Dermis blood vessel endothelial cell (primary cell): ENCODE measurements at places on chromosomes 13 and 19. TPM values are rescaled to one million over a fixed set of nuclear protein-coding genes. Genes with fewer than 3 reads are reported as not detected.
A peak's percentile ranks its signal among the peaks of the same experiment; 100 is the strongest.

GRCh38 chr19:40424637-40425449, 949 bp downstream of the SERTAD1 start:
- DNase-seq = peak; percentile 41

LGALS14 gene
- not detected in 2 replicates for total RNA-seq

GRCh38 chr13:99362362-99362761, 55.2 kb upstream of the GPR183 start:
- no peak for DNase-seq

- DNase-seq = no peak
These were observed 651.2 kb upstream of the MIR17HG start for GRCh38 chr13:90696254-90696653.

- no peak for DNase-seq
These were observed 260.8 kb upstream of the TSHZ3 start for GRCh38 chr19:31610018-31610417.

TEKTIP1 gene
- not detected in 2 replicates for total RNA-seq

DNA sequence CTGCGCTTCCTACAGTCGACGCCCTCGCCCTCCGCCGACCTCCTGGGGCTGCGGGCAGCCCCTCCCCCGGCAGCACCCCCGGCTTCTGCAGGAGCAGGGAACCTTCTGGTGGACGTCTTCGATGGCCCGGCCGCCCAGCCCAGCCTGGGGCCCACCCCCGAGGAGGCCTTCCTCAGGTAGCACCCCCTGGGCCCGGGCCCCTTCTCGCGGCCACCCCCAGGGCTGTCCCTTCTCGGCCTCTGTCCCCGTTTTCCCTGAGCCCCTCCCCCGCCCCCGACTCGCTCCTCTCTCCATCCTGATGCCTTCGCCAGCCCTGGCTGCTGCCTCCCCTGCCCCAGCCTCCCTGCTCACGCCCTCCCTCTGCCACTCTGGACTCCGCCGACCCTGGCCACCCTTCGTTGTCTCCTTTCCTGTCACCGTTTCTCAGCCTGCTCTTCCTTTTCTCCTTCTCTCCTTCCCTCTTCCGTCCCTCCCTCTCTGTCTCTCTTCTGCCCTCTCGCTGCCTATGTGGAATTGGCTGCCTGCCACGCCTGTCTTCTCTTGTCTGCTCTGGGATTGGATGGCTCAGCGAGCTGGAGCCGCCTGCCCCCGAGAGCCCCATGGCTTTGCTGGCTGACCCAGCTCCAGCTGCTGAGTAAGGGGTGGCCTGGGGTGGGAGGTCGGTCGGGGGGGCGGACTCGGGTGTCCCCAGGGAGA, 11.0 kb downstream of the FUZ start:
- peak; percentile 37 for DNase-seq

GRCh38 chr13:26616126-26616525, 58.6 kb downstream of the WASF3 start:
- DNase-seq = no peak

DNA sequence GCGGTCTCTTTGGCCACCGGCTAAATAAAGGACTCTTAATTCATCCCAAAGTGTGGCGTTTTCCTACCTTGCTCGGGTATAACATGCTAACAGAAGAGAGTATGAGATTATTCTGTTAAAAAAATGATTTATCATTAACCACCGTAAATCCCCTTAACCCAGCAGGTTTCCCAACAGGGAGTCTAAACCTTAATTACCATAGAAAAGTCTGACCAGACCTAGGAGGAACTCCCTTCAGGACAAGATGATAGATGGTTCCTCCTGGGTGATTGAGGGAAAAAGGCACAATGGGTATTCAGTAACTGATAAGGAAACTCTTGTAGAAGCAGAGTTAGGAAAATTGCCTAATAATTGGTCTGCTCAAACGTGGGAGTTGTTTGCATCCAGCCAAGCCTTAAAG, 193.7 kb downstream of the ZNF737 start:
- no peak for DNase-seq

DNA sequence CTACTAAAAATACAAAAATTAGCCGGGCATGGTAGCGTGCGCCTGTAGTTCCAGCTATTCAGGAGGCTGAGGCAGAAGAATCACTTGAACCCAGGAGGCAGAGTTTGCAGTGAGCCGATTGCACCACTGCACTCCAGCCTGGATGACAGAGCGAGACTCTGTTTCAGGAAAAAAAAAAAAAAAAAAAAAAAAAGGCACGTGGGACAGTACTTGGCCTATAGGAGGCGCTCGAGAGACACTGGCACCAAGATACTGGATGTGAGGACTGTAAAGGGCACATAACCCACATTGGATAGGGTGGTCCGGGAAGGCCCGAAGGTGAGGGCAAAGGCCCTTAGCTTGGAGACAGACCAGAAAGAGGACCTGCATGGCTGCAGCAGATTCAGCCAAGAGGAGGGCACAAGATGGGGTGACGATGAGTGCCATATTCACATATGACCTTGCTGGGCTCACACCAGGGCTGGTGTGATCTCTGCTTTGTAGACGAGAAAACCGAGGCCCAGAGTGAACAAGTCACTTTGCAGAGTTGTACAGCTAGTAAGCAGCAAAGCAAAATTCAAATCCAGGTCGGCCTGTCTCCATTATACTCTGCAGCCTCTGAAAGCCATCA, 89.4 kb downstream of the DPF1 start:
- DNase-seq = peak; percentile 68

TUBB4A gene
- total RNA-seq = not detected in 2 replicates

DNA sequence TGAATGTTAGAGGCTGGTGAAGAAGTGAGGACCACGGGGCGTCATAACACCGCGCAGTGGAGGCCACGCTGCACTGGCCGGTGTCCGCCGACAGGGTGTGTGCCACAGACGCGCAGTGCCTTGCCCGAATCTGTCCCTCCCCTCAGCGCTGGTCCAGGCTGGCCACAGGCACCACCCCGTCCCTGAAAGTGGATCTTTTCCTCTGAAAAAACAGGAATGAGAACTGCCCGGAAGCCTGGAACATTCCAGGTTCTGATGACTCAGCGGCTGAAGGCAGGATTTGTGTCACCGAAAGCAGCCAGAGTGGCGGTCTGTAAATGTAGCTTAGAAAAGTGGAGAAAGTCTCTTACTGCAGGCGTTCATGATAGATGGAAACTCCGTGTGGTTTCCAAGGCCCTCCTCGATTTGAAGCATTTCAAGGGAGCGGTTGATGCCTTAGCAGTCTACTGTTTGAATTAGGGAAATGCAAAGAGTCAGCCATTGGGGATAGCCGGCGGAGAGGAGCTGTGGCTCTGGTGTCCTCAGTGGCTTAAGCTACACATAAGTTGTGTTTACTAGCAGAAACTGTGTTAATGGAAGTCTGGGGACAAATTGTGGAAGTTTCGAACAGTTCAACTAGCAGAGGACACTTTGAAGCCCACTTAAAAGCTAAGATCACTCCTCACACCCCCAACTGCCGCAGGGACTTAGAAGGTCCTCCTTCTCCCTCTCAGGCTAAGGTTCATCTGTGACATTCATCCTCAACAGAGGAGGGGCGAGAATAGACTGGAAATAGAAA, 70.8 kb downstream of the NUFIP1 start:
- peak; percentile 96 for DNase-seq

LAIR1 gene
- total RNA-seq = not detected in 2 replicates

SLITRK6 gene
- total RNA-seq = not detected in 2 replicates

DNA sequence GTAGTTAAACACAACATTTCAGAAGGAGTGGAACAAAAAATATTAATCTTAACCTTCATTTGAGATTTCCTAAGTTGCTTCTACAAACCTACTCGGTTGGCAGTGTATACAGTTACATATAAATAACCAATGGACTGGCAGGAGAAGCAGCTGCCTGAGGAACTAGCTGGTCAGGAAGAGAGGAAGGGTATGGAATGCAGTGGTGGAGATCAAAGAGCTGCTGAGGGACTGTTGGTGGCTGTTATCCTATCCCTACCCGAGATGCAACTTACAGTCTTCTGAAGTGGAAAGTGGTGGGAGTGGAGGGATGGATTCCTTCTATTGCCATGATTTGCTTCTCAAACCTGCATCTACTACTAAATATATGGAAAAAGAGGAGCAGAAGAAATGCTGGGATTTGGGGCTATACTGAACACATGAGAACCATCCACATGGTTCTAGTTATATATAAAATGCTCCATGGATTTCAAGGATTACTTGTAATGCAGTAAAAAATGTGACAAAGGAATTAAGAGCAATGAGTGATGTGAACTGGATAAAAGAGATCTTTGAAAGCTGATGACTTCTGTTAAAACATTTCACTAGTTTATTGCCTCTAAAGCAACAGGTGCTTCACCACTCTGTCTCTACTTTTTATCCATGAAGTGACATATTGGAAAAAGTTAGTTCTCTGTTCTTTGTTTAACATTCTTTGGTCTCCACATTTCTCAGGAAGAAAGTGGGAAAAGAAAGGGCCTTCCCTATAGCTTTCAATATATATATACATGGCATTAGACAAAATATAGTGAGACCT, 29.9 kb downstream of the MICU2 start:
- no peak for DNase-seq

DNA sequence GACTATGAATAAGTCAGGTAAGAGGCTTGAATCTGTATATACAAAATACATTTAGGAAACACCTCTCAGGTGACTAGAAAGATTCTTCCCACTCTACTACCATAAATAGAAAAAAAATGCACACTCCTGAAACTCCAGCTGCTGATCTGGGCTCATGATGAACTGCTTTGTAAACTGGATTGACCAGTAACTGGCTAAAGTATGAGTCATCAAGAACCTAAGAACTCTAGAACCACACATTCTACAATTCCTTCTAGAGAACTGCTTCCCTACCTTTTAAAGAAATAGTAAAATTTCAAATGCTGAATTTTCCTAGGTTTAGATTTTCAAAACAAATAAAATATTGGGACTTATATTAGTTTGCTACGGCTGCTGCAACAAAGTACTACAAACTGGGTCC, 55.2 kb downstream of the ELF1 start:
- DNase-seq = no peak

CYP4F11 gene
- total RNA-seq = not detected in 2 replicates

GRCh38 chr19:42199440-42200115, 17.9 kb downstream of the DEDD2 start:
- DNase-seq = no peak
